ENCODE measurements at places on chromosomes 16 and 17.

DNA sequence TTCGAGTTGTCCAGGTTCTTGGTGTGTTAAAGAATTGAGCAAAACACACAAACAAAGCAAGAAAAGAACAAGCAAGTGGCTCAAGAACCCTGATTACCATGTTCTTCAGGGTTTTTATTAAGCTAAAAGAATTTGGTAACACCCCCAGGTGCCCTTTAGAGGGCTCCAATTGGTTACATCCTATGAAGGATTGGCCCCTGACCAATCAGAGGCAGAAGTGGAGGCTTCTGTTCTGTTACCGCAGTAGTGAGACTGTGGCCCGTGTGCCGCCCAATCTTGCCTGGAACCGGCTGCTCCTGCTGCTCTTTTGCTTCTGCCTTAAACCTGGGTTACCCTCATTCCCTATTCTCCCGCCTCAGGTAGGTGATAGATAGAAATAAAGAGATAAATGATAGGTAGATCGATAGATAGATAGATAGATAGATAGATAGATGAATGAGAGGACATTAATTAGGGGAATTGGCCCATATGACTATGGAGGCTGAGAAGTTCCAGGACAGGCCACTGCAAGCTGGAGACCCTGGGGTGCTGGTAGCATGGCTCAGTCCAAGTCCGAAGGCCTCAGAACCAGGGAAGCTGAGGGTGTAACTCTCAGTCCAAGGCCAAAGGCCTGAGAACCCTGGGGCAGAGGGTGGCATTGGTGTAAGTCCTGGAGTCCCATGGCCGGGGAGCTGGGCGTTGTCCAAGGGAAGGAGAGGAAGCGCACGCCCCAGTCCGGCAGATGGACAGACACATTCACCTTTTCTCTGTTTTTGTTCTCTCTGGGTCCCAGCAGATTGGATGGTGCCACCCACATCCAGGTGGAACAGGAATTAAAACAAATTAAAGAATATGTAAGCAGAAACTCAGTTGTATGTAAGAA is 3.5 kb upstream of the CA5A start:
- DNase-seq = no peak

- DNase-seq = no peak
These were observed 45.2 kb upstream of the HELZ start for GRCh38 chr17:67290244-67290643.

DNA sequence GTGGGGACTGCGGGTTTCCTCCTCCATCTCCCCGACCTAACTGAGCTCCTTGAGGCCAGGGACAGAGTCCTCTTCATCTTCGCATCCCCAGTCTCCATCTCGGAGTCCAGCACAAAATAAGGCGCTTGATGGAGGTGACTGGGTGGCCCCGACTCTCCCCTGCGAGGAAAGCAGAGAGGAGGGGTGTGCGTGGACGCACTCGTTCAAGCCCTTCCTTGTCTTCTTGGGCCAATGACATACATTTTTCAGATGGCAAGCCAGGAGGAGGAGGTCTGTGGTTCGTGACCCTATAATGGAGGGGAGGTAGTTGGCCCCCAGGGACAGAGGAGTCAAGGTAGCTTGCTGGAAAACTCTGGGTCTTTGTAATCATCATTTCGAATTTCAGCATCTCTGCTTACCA is 17.2 kb downstream of the CRISPLD2 start:
- DNase-seq = no peak

DNA sequence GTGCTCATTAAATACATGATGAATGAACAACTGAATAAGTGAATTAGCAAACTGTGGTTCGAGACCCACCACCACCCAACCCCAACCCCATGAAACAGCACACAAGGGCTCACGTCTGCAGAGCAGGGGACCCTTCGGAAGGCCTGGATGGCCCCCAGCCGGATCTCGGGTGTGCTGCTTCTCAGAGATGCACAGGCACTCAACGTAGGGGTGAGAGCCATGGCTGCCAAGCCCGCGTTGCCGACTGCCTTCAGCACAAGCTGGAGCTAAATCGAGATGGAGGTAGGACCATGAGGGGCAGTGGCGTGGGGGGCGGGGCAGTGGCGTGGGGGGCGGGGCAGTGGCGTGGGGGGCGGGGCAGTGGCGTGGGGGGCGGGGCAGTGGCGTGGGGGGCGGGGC is 93.2 kb downstream of the LITAF start:
- DNase-seq = no peak

DNA sequence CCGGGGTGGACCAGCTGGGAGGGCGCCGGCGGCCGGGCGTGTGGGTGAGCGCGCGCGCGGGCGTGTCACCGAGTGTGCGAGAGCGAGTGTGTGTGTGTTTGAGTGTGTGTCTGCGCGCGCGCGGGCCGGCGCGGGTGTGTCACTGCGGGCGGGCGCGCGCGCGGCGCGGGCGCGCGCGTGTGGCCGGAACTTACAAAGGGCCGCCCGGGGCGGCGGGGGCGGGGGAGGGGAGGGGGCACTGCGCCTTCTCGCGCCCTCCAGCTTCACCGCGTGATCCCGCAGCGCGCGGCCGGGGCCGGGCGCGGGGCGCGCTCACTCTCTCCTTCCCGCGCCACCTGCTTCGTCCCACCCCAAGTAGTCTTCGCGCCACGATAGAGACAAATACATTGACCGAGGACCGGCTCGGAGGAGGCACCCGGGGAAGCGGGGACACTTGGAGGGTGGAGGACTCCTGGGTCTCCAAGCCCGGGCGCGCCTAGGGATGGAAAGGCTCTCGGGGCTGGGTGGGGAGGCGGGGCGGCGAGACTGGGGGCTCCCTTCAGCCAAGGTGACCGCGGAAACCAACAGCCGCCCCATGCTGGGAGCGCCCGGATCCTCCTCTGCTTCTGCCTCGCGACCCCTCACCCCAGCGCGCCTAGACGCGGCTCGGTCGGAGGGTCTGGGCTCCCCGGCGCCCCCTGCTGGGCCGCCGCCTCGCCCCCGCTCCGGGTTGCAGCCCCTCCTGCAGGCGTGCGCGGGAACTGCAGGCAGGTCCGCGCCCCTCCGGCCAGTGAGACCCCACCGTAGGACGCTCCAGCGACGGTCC is at the start of gene SRCIN1:
TSS of gene SRCIN1 (minus strand) at position 112 of the 805 bp plus-strand sequence. CDS start 247 bp downstream, outside the sequence.
- DNase-seq = peak; percentile 75

DNA sequence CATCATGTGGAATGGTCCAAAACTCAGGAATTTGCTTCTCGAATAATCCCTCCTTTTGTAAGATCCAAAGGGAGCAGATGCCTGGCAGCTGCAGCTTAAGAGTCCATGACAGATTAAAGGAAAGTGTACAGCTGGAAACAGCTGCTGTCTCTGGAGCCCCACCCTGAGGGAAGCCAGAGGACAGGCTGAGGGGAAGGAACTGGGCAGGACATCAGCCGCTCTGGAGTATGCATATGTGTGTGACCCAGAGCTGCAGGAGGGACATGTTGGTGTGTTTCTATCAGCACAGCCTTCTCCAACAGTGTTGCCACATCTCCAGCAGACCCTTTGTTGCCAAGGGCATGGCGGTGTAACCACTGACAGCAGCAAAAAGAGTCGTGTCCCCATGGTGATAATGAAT is 46.2 kb downstream of the CYB561 start:
- no peak for DNase-seq

DNA sequence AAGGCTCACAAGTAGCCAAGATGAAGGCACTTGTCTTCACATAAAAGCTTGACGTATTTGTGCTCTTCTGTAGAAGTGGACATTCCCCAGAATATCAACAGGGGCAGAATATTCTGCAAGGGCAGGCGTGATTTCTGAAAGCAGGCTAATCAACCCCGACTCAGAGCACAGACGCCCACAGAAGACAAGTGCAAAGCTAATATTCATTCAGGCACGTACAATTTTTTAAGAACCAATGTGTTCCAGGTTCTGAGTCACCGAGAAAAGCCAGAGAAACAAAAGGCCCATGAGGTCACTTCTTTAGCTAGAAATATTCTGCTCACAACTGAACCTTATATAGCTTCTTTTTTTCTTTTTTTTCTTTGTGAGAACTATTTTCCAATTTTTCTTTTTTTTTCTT is 121.6 kb downstream of the DNAH9 start:
- no peak for DNase-seq

DNA sequence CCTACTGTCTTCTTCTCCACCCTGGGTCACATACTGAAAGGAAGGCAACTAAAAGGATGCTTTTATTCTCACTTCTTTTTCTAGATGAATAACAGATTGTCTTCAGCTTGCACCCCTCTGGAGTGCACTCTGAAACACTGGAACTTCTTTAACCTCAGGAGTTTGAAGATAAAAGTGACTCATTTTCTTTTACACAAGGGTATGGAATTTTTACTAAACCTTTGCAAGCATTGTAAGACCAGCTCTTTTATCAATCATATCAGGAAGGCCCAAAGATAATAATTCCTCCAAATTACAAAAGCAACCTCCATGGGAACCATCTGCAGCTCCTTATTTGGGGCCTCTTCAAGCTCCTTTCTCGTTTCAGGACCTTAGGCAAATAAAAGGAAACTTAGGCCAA is 193.5 kb upstream of the KIF2B start:
- DNase-seq = no peak

- no peak for DNase-seq
These were observed 43.1 kb upstream of the HAPSTR1 start for GRCh38 chr16:9048302-9048700.

- no peak for DNase-seq
These were observed 584 bp downstream of the PHOSPHO1 start for GRCh38 chr17:49229805-49230600.

DNA sequence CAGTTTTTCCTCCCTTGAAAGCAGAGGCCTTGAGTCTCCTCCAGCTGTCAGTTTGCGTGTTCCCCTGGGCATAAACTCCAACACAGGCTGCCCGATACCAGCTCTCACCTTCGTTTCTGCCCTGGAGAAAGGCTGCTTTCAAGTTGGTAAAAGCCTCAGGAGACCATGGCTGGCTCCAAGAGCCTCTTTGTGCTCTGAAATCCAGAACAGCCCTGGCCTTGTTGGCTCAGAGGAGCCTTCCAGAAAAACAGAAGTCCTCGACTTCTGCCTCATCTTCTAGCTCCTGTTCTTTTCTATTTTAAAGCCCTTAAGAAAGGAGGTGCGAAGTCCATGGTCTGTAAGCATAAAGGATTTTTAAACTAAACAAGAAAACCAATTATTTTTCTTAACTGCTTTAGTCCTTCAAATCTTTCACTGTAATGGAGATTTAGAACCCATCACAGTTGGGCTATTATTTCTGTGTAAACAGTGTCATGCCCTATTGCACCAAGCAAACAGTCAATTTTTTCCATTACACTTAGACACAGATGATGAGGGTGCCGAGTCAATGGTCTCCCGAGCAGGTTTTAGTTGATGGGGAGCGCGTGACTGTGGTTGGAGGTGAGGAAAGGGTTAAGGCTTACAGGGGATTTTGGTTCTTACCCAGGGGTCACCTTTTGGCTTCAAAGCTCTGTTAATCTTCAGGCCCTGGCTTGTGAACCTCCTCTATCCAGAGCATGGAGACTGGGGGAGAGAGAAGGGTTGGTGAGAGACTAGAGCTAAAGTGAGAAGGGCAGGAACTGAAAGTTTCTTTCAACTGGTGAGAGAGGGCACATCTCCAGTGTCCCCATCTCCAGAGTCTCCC is 212.8 kb downstream of the MSI2 start:
- peak; percentile 46 for DNase-seq

- DNase-seq = no peak
These were observed 23.1 kb downstream of the ATP2C2 start for GRCh38 chr16:84391151-84392030.

DNA sequence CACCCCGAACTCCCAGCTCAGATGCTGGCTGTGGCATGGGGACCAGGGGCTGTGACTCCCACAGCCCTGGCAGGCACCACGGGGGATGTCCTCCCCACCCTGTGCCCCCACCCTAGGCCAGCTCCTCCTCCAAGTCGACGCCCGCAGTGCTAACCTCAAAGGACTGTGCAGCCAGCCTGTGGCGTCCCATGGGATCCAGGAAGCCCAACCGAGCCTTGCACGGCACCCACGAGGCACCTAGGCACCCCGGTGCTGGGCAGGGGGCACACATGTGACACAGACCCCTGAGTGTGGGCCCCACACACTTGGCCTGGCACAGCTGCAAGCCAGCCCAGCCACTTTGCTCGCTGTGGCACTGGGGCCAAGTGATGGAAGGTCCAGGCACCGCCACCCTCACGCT is 3.9 kb downstream of the GCGR start:
- no peak for DNase-seq

DNA sequence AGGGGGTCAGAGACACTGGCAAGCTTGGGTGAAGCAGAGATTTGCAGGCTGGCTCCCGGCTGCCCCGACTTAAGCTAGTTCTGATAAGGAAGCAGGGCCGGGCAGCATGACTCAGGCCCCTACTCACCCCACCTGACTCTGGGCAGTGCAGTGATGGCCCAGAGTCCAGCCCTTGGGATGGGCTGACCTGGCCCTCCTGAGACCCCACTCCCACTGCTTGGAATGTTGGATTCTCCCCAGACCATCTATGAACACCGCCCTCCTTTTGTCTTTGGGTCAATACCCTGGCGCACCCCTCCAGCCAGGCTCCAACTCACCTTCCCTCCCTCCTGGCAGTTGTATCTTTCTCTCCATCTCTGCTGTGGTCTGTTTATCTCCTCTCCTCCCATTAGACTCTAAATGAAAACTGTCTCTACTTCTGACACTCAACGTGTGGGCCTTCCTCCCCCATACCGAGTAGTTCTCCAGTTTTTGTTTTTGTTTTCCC is 21.0 kb downstream of the LGALS3BP start:
- DNase-seq = no peak

DNA sequence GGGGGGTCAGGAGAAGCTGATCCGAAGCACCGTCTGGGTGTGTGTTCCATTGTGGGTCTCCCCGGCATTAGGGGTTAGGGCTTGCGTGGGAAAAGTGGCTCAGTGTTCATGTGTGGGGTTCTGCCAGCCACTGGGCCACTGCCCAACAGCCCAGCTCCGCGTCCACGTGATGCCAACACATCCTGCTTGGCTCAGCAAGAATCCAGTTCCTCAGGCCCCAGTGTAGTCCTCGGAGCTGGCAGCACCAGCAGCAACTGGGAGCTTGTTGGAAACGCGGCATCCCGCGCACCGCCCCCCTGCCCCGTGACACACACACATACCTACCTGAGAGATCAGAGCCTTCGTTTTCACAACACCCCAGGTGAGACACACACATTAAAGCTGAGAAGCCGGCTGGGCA is 18.9 kb downstream of the LGALS9 start:
- no peak for DNase-seq

DNA sequence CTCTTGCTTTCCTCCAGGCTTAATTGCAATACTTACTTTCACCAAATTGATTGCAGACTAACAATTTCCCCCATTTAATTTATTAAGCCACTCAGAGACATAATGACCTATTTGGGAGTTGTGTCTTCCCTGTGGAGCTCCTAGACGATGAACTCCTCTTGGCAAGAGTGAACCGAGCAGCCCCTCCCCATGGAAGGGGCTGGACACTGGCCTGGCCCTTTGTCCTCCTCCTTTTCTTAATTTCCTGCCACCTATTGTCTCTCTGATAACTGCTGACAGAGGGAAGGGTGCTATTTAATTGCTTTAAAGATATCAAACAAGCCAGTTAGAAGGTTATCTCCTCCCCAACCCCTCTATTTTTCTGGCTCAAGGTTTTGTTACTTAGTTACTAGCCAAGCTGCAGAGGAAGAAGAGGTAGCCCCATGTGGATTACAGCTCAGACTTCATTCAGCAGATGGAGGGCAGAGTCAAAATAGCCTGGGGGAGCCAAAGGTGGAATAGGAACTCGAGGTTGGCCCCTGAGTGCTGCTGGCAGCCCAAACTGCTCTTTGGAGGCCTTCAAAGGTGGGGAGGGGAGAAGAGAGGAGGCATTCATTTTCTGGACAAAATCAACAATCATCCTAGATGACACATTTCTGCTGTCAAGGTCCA is 3.7 kb upstream of the SSTR2 start:
- DNase-seq = no peak

GRCh38 chr17:15194859-15195277 is 70.3 kb downstream of the PMP22 start:
- DNase-seq = no peak

GRCh38 chr16:65280845-65281512 is 159.1 kb upstream of the CDH11 start:
- DNase-seq = no peak

GRCh38 chr16:29673501-29673900 is 5.5 kb upstream of the QPRT start:
- DNase-seq = no peak

All from activated CD8-positive, alpha-beta T cell treated with anti-CD3 and anti-CD28 coated beads for 36 hours (primary cell).